Nephron progenitor cell (in vitro differentiated cells): ENCODE measurements at places on chromosomes 1 and 21.

DNA sequence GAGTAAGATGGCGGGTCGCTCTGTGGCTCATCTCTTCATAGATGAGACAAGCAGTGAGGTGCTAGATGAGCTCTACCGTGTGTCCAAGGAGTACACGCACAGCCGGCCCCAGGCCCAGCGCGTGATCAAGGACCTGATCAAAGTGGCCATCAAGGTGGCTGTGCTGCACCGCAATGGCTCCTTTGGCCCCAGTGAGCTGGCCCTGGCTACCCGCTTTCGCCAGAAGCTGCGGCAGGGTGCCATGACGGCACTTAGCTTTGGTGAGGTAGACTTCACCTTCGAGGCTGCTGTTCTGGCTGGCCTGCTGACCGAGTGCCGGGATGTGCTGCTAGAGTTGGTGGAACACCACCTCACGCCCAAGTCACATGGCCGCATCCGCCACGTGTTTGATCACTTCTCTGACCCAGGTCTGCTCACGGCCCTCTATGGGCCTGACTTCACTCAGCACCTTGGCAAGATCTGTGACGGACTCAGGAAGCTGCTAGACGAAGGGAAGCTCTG lies 2.4 kb downstream of the TNFAIP8L2 start:
- no peak for DNase-seq

- DNase-seq = peak; percentile 84
These were observed at the start of gene ENAH for GRCh38 chr1:225652729-225653462. Gene ENAH (minus strand): TSS chr1:225653123. CDS start chr1:225652690, 433 bp downstream.

GRCh38 chr1:5885471-5886139 lies 106.6 kb downstream of the NPHP4 start:
- no peak for DNase-seq

GRCh38 chr1:90414201-90414600 lies 302.9 kb downstream of the BARHL2 start:
- no peak for DNase-seq

GRCh38 chr1:170881268-170882265 lies 53.8 kb upstream of the MROH9 start:
- no peak for DNase-seq

GRCh38 chr1:9657521-9658032 lies 6.0 kb downstream of the PIK3CD start:
- DNase-seq = no peak

- DNase-seq = no peak
These were observed 135.9 kb upstream of the CHRM3 start for GRCh38 chr1:239250353-239251035.

- peak; percentile 52 for DNase-seq
These were observed 453 bp downstream of the DRAM2 start for GRCh38 chr1:111139324-111139955.

- DNase-seq = no peak
These were observed 48.5 kb upstream of the IGSF21 start for GRCh38 chr1:18058981-18059605.

- no peak for DNase-seq
These were observed 90.8 kb downstream of the GTF2B start for GRCh38 chr1:88800382-88801051.

GRCh38 chr21:25506887-25507286 lies 100.4 kb downstream of the MRPL39 start:
- DNase-seq = no peak

GRCh38 chr1:227388214-227389168 lies 70.2 kb upstream of the CDC42BPA start:
- no peak for DNase-seq

GRCh38 chr21:27673581-27673980 lies 706.7 kb upstream of the ADAMTS5 start:
- no peak for DNase-seq
